ENCODE measurements at places on chromosomes 13 and 19. TPM values are rescaled to one million over a fixed set of nuclear protein-coding genes. Genes with fewer than 3 reads are reported as not detected.

DNA sequence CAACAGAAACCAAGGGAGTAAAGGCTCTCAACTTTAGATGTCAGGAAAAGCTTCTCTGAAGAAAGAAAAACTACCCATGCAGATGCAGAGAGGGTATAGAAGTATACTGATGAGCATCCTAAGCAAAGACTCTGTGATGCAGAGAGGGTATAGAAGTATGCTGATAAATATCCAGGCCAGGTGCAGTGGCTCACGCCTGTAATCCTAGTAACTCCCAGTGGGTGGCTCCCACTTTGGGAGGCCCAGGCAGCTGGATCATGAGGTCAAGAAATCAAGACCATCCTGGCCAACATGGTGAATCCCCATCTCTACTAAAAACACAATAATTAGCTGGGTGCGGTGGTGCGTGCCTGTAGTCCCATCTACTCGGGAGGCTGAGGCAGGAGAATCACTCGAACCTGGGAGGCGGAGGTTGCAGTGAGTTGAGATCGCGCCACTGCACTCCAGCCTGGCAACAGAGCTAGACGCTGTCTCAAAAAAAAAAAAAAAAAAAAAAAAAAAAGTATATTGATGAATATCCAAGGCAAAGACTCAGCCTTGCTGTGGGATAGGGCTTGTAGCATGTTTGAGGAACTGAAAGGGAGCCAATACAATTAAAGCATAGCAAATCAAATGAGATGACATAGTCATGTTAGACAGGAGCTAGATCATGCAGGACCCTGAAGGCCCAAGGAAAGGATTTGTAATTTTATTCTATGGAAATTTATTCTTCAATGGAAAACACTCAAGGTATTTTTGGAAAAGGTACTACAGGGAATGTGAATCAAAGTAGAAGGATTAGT lies 14.9 kb downstream of the UBL3 start:
- DNase-seq = no peak

DNA sequence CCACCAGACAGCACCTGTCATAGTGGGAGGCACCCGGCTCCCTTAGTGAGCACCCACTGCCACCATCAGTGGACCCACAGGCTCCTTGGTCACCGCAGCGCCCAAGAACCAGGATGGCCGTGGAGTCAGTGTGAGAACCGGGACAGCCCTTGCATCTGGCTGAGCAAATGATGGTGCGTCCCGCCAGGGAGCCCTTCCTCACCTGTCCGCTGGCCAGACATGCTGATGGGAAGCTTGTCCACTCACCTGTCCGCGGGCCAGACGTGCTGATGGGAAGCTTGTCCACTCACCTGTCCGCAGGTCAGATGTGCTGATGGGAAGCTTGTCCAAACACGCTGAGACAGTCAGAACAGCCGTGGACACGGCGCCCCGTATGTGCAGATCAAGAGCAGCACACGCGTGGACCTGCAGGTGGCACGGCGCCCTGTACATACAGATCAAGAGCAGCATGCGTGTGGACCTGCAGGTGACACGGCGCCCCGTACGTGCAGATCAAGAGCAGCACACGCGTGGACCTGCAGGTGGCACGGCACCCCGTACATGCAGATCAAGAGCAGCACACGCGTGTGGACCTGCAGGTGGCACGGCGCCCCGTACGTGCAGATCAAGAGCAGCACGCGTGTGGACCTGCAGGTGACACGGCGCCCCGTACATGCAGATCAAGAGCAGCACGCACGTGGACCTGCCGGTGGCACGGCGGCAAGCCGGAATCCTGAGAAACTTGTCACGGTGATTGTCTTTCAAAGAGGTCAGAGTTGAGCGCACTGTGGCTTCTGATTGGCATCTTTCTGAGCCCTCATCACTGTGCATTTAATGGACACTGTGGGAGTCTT lies 40.7 kb upstream of the DCUN1D2 start:
- DNase-seq = no peak

DNA sequence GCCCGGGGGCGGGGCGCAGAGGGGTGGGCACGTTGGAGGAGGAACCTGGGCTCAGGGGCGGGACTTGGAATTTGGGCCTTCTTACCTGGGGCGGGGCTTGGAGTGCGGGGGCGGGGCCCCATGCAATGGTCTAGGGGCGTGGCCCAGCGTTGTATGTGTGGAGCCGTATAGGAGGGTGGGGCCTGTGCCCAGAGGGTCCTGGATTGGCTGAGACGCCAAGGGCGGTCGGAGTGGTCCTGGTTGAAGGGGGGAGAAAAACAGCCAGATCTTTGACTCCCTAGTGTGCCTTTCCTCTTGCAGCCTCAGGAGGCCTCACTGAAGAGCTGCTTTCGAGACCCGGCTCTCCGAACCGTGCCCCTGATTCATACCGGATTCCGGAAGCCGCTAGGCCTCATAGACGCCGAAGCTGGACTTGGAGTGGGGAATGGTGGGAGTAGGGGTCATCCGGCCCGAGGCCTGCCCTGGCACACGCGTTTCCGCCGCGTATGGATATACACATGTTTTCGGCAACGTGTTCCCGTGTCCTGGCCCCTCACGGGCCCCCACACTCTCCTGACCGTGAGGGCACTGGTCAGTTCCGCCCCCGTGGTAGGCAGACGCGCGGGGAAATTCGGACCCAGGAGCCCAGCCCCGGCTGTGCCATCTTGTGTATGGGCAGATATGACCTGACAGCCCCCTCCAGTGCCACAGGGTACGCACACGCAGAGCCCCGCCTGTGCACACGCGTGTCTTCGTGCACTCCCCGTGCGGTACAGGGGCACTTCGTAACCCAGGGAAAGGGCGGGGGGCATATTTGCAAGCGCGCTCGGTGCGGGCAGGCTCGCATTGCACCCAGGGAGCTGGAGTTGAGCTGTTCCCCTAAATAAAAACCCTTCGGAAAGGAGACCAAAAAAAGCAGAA lies 661 bp upstream of the PRR12 start:
- peak; percentile 95 for DNase-seq

The PGLYRP1 gene
- polyA plus RNA-seq = not detected

The TEX29 gene
- 0.18 TPM for polyA plus RNA-seq

The CGB1 gene
- polyA plus RNA-seq = not detected

Data from SK-N-SH (cell line).